ENCODE measurements at places on chromosomes 2 and 18.

GRCh38 chr18:34115409-34116081 is 109.2 kb downstream of the NOL4 start:
- no peak for DNase-seq

DNA sequence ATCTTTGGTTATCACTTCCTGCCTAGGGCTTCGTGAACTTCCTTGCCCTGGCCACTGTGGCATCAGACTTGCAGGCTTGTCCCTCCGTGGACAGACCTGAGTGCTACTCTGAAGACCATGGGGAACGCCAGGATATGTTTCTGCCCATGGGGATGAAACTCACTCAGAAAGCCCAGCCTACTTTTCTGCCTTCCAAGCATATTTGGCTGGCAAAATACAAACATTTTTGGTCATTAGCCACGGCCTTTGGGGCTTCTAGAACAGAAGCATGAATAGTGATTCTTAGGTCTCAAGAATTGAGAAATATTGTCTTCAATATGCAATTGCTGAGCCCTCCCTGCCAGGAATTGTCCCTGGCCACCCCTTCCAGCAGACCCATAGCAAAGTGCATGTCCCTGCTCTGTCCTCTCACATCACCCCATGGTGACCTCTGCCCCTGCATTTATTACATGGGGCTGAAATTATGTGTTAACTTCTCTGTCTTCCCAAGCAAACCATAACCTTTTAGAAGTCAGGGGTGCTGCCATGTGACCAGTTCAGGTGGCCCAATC is 152.4 kb downstream of the OSR1 start:
- DNase-seq, result no peak

GRCh38 chr18:58161659-58162058 is 117.6 kb downstream of the NEDD4L start:
- no peak for DNase-seq

DNA sequence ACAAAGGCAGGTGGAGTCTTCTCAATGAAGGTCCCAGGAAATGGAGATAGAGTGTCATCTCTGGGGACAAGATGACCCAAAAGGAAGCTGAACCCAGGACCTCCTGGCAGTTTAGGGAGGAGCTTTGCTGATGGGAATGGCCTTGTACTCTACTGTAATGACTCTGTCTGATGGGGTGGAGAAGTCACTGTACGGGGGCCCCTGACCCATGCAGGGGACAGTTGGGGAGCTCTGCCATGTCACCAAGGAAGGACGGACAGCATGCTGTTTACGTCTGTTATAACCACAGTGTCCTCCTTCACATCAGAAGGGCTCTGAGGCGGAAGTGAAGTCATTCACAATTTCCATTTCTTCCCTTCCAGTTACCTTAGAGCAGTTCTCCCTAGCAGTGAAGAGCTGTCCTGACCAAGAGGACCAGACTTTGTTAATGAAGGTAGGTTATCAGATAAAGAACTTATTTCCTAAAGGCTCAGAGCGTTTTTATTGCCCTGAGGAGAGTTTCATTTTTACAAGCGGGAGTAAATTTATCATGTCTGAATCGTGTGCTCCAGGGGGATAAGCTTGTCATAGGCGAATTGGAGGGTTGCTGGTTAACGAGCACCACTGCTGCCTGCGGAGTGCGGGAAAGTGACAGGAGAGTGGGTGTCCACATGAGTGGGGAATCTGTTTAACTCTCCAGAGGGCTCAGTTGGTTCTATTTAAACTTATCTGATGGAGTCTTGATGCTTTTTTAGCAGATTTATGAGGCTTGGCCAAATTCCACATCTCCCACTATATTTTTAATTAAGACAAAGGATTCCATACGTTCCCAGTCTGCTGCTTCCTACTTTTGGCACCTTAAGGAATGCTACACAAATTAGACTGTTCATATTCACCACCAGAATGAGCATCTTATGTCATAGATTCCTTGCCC is 71.6 kb upstream of the BCL2L11 start:
- DNase-seq, result no peak

- DNase-seq, result no peak
Observed at GRCh38 chr2:232237464-232237863, 141.1 kb upstream of the ALPP start.

GRCh38 chr2:195168369-195168768 is 488.7 kb upstream of the SLC39A10 start:
- DNase-seq, result no peak

- DNase-seq, result no peak
Observed at GRCh38 chr2:52659546-52659945, 1108.1 kb upstream of the CHAC2 start.

GRCh38 chr18:34650121-34650545 is 60.0 kb upstream of the DTNA start:
- DNase-seq, result no peak

DNA sequence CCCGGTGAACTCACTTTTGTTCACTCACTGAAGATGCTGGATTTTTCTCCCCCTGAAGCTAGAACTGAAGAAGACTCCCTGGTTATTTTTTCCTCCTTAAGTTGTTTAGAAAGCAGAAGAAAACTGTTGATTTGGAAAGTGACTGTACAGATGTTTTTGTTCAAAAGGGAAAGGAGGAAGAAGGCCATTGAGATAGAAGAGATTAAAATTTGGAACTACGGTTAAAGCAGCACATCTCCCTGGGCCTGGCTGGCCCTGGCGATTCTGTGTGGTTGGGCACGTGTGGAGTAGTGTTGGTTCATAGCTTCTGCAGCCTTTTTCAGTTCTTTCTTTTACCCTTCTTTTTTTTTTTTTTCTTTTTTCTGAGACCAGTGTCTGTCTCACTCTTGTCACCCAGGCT is 109.2 kb downstream of the MAP4K4 start:
- DNase-seq, result no peak

DNA sequence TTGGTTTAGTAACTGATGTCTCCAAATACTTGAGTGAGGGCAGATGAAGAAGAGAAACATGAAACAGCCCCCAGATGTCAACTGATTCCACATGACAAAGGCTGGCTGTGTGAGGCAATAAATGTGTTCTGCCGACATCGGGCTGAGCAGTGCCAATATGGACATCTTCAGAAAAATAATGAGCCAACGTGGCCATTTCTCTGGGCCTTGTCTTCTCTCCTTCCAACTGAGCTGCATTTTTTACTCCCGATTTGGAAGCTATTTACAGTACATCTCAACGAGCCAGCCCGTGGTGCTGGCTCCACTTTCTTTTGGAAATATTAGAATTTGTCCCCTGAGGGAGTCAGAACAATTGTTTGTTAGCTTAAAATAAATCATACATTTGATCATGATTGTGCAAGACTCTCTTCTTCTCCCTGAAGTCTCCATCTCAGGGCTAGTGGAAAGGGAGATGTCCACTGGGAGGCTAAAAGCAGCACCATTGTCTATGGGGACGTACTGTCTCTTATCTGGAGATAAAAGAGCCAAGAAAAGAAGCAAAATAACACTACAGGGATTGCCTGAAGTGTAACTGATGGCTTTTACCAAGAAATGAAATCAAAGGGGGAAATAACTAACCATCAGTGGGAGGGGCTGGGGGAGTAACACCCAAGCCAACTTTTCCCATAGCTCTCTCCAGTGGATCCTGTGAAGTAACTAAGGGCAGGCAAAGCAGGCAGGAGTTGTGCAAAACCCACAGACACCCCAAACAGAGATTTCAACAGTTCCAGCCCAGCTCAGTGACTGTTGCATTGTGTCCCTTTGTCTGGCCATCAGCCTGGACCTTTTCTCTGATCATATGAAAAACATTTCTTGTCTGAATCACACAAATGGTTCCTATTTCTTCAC is 114.8 kb downstream of the RDH14 start:
- DNase-seq, result no peak

- no peak for DNase-seq
Observed at GRCh38 chr2:224937887-224938286, 104.4 kb downstream of the DOCK10 start.

- DNase-seq, result no peak
Observed at GRCh38 chr2:240163844-240164574, 23.6 kb upstream of the OTOS start.

- no peak for DNase-seq
Observed at GRCh38 chr2:226792155-226792881, 7.3 kb downstream of the IRS1 start.

- DNase-seq, result no peak
Observed at GRCh38 chr18:47929681-47930198, 719 bp downstream of the SMAD2 start.

Data from activated effector memory CD4-positive, alpha-beta T cell treated with anti-CD3 and anti-CD28 coated beads, Interleukin-2, amount 50 U/mL, for 16 hours (primary cell).